ENCODE measurements at places on chromosomes 11 and 22.

DNA sequence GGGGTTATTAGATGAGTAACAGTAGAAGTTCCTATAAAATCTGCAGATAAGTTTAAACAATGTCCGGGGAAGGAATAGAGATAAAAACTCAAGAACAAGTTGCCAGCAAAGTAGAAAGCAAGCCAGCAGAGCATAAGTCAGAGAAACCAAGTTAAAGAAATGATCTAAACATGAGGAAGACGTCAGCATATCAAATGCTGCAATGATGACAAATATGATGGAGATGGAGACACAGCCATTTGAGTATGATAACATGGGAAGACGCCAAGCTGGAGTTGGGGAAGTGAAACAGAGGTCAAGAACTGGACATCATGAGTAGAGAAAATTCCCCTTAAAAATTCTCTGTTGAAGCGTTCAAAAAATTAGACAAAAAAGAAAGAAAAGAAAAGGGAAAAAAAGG lies 571.5 kb downstream of the CNTN5 start:
- no peak for DNase-seq

DNA sequence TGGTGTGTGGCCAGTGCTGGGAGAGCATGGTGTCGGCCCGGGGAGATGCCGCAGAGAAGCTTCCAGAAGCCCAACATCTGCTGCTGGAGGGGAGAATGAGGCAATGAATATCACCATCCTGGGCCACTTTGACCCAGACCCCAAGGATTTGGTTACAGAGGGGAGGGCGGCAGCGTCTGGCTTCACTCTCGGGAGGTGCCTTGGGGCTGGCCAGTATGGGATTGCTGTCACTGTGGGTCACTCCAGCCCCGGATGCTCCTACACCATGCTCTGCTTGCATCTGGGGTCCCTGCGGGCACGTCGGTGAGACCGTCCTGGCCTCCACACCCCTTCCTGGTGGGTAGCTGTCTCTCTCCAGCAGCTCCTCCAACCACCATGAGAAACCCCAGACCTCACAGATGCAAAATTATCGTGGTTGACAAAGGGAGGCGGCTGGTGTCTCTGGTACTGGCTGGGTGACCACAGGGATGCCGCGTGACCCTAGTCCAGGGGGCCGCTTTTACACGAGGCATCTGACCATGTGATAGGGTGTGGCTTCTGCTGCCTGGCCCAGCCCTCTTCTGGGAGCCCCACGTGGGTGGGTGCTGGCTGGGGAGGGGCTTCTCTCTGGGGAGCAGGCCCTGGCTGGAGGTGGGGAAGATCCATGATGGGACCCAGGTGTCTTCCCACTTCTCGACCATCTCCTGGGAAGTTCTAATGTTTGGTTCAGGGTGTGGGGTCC lies 5.7 kb downstream of the KCNQ1 start:
- no peak for DNase-seq

DNA sequence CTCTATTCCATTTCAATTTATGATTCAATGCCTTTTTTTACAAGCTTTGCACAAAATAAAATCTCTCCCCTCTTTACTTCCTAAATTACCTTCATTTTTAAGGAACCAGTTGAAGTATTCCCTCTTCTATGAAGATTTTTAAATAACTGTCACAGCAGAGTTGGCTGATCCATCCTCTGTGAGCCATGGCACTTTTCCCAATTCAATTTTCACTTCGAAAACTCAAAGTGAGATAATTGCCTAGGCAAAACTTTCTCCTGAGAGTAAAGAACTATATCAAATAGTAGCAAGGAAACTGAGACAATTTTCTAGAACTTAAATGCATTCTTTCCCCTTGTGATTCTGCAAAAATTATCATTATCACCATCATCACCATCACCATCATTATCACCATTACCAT lies 259.9 kb upstream of the ARHGAP20 start:
- DNase-seq = no peak

DNA sequence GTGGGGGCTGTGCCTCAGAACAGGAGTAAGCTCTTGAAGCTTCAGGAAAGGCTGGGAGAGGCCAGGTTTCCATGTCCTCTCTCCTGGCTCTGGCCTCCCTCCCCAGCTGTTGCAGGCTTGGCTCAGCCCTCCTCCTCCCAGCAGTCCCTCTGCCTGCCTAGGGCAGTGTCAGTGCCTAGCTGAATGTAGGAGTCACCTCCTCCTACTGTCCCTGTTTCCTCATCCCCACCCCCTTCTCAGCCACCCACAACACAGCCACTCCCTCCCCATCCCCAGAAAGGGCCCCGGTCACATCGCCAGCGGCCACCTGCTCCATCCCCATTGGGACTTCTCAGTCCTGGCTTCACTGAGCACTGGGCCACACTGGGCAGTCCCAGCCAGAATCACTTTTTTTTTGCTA lies 2.9 kb upstream of the FBLN1 start:
- DNase-seq = no peak

- DNase-seq = no peak
Measured at GRCh38 chr11:130829920-130830511, 86.3 kb downstream of the SNX19 start.
